Activated CD8-positive, alpha-beta memory T cell treated with anti-CD3 and anti-CD28 coated beads for 4 hours (primary cell): ENCODE measurements at places on chromosomes 3 and 15.

DNA sequence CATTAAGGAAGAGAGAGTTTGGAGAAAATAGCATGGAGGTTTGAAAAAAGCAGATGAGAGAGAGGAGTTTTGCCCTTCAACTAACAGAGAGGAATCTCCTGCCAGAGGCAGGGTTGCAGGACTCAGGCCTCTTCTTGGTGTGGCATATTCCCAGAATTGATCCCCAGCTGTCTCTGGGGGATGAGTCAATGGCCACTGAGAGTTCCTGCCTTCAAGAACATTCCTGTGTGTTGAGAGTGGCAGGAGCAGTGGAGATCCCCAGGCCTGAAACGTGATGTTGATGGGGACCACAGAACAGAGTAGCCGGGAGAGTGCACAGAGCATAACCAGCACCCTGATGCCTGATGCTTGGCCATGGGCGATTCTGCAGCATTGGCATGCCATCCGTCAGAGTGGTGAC is 348.4 kb upstream of the THBS1 start:
- no peak for DNase-seq

- DNase-seq: no peak
These were observed 1.6 kb downstream of the BBX start for GRCh38 chr3:107524326-107524840.

- DNase-seq: no peak
These were observed 82.7 kb downstream of the CD47 start for GRCh38 chr3:108008106-108008505.

- no peak for DNase-seq
These were observed 218.8 kb downstream of the TBL1XR1 start for GRCh38 chr3:176978441-176978840.

- no peak for DNase-seq
These were observed 381.2 kb upstream of the WNT5A start for GRCh38 chr3:55868347-55868746.

DNA sequence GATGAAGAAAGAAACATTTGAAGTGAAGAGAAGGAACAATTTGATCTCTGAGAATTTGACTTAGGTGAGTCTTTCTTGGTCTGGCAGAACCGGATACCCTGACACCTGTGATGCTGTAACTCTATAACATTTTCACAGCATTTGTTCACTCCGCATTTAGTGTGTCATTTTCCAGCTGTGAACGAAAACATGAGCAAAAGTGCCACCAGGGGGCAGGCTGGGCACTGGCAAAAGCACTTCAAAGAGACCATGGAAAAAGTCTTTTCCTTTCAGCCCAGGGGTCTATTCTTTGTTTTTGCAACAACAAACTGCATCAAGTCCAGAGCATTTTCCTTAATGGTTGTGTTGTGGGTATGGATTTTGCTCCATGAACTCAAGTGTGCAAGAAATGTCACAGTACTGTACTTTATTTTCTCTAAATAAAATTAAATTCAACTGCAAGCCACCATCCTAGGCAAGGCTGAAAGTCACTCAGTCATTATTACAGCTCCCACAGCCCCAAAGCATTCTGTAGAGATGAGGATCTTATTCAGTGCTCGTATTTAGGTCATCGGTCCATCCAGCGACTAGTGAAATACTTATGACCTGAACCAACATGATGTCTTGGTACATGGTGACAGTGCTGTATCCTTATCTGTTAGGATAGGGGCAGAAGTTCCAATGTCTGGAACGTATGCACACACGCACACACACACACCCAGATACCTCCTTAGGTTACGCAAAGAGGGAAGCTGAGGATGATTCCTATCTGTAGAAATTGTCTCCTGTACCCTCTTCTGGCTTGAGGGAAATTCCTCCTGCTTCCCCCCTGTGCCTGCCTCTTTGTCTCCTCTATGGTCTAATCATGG is 125.5 kb downstream of the GADL1 start:
- peak; percentile 48 for DNase-seq

GRCh38 chr3:98565237-98565643 is 28.2 kb downstream of the CPOX start:
- DNase-seq: no peak

DNA sequence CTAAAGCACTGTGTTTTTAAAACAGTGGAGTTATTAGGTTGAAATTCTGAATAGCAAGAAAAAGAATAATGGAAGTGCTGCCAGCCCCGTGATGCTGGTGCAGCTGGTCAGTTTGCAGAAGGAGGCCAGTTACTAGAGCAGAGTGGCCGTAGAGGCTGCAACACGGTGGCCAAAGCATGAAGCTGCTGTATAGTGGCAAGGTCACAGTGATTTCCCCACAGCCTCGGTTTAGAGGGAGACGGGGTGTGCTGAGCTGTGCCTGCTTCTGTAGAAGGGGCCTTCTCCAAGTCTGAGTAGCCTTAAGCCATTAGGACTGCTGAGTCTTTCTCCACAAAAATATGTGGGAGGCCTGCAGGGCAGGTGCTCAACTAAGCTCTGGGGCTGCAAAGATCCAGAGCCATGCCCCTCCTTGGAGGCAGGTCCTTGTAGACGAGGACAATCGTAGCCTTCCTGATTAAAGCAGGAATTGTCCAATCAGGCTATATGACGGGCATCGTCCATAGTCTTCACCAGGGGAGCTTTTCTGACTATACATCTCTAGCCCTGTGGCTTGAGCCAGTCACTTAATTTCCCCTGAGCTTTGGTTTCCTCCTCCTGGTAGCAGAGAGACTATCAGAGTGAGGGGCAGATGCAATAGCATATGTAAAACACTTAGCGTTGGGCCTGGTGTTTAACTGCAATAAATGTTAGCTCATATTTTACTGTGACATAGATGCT is 151.6 kb downstream of the PGPEP1L start:
- DNase-seq: no peak

- DNase-seq: no peak
These were observed 9.8 kb upstream of the OR5K4 start for GRCh38 chr3:98343647-98344507.

- DNase-seq: no peak
These were observed 68.9 kb downstream of the DNASE1L3 start for GRCh38 chr3:58141766-58142345.

- no peak for DNase-seq
These were observed 170.5 kb downstream of the GREM1 start for GRCh38 chr15:32888221-32888761.

- no peak for DNase-seq
These were observed 111.1 kb downstream of the UBE3A start for GRCh38 chr15:25327686-25328085.

GRCh38 chr3:30449290-30449632 is 157.1 kb upstream of the TGFBR2 start:
- DNase-seq: no peak

- no peak for DNase-seq
These were observed 569.6 kb upstream of the ROBO2 start for GRCh38 chr3:76470285-76470684.

- no peak for DNase-seq
These were observed 396.1 kb downstream of the TUSC7 start for GRCh38 chr3:117105686-117106085.

DNA sequence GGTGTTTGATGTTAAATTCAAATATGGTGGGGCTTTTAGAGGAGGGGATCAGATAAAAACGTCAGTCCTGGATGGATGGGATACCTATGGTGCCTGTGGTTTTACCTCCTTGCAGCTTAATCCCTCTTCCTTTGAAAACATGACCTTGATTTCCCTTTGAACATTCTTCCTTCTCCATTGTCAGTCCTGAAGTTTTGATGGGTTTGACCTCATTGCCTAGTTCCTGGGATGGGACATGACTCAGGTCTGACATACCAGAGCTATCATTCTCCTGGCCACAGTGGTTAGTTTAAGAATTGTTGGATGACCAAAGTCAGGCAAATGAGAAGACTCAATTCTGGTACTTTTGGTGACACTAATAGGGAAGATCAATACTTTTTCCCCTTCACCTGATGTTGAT is 87.2 kb downstream of the PRICKLE2 start:
- no peak for DNase-seq

DNA sequence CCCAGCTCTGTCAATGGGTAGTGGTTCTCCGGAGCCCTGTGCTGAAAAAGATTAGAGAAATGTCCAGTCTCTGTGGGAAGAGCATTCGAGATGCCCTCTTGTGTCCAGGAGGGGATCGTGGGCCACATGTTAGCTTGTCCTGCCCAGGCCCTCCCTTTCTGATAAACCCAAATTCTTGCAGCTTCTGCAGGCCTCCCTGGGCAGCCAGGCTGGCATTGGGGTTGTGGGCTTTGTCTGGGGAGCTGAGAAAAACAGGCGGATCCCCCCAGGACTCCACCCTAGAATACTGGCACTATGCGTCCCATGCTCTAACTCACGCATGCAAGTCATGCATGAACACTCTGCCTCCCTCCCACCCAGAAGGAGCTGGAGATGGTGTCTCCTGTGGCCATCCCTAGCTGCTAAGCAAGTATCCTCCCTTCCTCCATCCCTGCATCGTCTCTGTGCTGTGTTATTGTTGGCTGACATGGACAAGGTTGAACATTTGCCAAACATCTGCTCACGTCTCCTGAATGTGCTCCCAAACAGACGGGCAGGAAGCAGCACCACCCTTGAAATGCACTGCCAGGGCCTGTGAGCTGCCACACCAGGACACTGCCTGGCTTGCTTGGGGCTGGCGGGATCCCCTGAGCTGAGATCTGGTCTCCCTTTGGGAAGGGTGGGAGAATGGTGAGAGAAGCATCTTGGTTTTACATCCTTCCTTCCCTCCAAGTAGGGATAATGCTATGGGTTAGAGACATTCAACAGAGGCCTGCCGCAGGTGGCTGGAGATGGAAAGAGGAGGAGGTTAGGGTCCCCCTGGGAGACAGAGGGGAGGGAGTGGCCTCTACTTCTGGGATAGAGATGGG is 26.5 kb downstream of the CFAP161 start:
- DNase-seq: no peak

GRCh38 chr3:56422316-56422715 is 46.0 kb downstream of the ERC2 start:
- no peak for DNase-seq

- DNase-seq: no peak
These were observed 3.8 kb downstream of the GOLIM4 start for GRCh38 chr3:168091941-168092340.

DNA sequence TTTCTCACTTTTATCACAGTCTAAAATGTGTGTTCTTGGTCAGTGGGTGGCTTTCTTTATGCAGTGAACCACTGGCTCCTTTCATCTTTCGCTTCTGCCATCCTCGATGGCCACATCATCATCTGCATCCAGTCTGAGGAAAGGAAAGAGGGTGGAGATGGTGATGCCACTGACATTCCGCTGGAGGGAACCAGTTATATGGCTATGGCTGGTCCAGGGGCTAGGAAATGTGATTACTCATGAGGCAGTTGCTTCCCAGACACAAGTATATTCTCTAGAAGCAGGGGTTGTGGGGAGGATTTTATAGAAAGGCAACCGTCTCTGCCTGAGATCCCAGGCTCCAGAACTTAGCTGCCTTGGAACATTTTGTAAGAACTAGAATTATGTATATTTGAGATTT is 246.7 kb upstream of the AZI2 start:
- no peak for DNase-seq

- no peak for DNase-seq
These were observed 211.7 kb downstream of the MBNL1 start for GRCh38 chr3:152480282-152480953.

- no peak for DNase-seq
These were observed 112.7 kb downstream of the ETFA start for GRCh38 chr15:76198456-76199105.

- no peak for DNase-seq
These were observed 124.2 kb downstream of the TMCO5A start for GRCh38 chr15:38058596-38059075.

DNA sequence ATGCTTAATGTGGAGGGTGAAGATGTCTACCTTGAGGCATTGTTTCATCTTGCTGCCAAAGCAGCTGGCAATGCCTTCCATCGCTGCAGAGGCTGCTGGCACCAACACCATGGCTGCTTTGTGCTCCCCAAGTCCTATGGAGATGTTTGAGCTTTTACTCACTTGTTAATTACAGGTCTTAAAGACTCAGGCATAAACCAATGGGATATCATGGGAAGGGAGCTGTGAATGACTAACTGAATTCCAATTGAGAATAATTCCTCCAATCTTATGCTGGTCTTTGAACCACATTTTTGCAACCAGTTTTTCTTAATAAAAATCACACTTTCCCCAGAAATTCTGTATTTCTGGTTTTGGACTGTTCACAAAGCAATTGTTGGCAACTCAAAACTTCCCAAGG is 762.0 kb downstream of the GBE1 start:
- DNase-seq: no peak

DNA sequence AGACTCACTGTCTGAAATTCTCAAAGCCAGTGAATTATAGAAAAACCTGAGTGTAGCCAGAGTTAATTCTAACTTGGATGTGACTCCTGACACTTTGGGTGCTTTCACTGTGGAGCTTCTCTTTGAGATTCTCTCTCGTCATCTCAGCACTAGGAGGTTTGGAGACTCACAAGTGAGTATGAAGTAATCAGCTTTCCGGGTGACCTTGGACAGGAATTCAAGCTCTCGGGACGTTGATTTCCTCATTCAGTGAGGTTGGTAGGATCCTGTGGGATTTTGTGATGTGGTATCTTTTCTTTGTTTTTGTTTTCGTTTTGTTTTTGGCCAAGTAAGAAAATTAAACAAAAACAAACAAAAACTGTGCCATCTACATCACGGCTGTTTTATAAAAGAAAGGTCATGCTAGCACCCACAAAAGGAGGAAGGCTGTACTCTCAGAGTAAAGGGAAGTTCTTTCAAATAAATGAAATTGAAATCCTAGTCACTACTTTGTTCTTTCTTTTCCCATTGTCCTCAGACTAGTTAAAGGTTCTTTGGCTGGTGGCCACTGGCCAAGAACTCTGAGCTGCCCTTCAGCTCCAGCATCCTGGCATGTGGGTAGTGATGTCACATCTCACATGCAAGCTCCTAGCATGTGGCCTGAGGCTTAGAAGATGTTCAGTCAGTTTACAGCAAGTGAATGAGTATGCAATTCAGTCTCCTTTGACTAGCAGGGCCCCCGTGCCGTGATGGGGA is 263.3 kb upstream of the TPM1 start:
- no peak for DNase-seq

DNA sequence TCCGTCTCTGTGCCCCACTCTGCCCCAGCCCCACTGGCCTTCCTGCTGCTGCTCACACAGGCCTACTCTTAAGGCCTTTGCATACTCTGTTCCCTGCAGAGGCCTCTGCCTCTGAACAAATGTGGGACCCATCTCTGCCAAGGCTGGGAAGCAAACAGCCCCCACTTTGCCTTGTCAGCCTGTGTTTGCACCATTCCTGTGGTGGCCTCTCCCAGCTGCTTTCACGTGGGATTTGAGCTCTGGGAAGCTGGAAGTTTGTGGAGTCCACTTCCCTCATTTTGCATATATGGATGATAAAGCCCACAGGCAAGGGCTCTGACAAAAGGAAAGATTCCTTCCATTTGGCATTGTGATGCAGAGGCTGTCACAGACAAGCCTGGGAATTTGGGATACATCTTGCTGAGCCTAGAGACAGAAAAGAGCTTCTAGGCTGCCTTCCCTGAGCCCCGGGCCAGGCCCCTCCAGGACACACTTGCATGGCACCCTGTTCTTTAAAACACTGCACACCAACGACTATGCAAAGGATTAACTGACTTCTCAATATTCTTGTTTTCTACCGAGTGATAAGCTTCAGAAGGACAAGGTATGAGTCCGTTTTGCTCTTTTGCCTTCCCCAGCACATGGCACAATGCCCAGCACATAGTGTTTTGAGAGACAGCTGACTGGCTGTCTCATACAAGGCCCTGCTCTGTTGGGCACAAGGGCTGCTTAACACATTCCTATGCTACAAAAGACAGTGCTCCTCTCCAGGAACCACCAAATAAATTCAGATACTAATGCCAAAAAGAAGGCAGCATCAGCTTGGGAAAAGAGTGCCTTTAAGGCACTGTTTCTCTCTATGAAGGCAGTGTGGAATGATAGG is 120.7 kb upstream of the TOPAZ1 start:
- DNase-seq: no peak
